Germinal center (tissue), 1 donor: ENCODE measurements at places on chromosomes 2 and 18.
A peak's percentile ranks its signal among the peaks of the same experiment; 100 is the strongest.

- no peak for DNase-seq
Measured at GRCh38 chr2:112683550-112684414, 37.0 kb upstream of the NT5DC4 start.

DNA sequence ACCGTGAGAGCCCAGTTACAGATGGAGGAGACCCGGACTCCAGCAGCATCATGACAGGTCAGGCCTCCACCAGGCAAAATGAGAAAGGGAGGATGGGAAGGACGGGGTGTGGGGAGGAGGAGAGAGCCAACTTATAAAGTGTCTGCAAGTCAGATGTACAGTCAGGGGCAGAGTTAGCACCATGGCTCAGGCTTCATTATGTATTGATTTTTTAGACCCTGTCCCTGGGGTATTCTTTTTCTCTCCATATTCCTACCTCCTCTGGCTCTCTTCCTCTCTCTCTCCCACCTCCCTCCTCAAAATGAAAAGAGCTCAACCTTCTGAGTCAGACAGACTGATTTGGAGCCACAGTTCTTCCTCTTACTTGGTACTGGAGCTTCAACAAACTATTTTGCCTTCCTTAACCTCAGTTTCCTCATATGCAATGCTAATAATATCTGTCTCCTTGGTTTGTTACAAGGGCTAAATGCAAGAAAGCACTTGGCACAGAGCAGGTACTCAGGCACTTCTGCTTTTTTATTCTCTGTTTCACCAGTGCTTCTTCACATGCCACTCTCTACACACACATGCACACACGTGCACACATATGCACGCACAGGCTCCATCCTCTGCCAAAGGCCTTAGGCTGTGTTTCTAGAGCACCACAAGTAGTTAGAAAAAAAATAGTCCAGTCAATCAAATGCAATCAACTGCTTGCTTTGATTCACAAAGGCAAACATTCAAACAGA is 92.3 kb upstream of the PKDCC start:
- no peak for DNase-seq

DNA sequence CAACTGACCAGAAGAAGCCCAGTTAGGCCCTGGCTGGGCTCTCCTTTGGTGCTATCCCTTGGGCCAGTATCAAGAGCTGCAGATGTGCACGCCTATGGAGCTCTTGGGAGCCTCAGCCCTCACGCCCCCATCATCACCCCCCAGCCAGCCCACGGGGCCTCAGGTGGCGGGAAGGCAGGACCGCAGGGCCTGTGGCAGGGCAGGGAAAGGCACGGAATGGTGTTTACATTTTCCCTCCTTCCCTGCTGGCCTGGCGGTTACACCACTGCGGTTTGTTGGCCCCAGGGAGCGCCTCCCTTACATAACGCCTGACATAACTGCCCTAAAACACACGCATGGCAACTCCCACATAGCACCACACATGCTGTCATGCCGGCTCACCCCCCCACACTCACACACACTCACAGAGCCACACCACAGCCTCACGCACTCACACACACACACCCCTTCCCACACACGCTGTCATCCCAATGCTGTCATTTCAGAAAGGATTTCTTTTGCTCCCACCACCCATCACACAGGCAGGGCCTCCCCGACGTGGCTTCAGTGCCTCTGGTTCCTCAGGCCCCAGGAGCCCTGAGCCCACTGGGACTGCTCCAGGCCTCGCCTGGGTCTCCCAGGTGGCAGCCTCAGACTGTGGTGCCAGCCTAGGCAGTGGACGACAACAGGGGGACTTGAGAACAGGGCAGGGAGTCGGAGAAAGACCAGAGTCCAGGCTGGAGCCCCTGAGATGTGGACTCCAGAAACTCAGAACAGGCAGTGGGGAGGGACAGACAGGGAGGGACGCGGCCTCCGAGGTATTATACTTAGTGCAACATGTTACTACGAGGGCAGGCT is 15.7 kb downstream of the ZFP36L2 start:
- DNase-seq = no peak

DNA sequence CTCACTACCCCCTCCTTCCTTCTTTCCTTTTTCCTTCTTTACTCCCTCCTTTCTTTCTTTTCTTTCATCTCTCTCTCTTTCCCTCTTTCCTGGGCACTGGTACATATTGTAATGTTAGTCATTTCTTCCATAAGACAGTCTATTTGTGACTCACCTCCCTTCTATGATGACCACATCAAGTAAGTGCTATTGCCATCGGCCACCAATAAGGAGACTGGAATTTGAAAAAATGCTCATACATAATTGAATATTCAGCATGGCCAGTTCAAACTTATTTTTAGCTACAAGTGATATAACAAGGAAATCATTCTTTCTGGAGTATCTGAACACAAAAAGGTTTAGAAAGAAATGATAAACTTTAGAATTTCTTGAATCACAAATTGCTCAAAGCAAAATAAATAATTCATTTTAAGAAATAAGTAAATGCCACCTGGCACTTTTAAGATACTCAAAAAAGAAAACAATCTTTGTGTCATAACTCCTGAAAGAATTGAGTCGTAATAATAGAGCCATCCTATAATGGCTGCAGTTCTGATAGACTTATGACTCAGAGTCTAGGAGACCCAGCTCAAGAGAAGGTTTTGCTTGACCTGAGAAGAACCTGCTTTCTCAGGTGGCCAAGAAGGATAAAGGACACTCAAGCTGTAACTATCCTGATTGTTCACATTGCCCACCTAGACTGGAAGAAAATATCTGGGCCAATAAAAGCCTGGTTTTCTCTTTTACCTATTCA is 51.6 kb upstream of the CCBE1 start:
- no peak for DNase-seq

GRCh38 chr2:120672526-120673204 is 63.0 kb upstream of the GLI2 start:
- DNase-seq = no peak

GRCh38 chr18:62437235-62438017 is 85.4 kb upstream of the ZCCHC2 start:
- DNase-seq = no peak

- peak; percentile 42 for DNase-seq
Measured at GRCh38 chr18:13611142-13611600, 115.2 kb downstream of the FAM210A start.

DNA sequence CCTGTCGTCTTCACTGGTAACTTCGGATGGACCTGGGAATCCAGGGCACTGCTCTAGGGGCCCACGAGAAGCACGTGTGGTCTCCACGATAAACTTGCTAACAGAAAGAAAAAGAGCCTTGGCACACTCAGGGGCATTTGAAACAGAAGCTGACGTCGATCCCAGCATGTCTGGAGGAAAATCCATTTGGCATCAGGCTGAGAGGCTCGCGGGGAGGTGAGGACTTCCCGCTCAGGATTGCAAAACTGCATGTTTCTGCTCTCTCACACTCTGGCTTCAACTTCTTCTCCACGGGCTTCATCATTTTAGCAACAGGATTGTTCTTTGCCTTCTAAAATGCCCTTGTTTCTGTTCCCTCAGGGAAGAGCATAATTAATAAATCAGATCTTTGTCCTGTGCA is 181.7 kb upstream of the COPS8 start:
- DNase-seq = no peak

DNA sequence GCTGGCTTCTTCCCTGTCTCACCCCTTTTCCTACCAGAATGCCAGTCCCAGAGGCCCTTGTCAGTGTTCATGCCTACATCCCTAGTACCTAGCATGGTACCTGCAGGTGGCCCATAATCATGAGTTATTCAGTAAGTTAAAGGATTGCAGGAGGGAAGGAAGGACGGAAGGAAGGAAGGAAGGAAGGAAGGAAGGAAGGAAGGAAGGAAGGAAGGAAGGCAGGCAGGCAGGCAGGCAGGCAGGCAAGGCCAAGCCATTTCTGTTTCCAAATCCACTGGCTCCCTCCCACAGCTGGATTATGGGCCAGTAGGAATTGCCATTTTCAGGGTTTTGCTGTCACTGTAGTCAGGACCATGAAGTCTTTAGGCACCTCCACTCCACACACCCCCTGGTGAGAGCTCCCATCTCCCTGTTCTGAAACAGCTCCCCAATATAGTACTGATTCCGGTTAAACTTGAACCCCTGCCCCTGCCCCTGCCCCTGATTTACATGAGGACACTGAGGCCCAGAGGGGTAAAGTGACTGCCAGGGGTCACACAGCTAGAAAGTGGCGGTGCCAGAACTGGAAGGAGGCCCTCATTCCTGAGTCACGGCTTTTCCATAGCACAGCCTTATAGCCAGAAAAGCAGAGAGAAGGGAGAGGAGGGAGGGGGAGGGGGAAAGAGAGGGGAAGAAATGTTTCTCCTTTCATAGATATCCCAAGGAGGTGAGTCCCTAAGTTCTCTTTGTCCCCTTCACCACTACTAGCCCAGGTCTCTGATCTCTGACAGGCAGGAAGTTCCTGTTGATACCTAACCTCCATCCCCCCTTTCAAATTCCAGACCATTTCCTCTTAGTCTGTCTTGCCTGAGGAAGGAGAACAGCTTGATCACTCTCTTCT is 12.2 kb upstream of the TNS1 start:
- DNase-seq = no peak

DNA sequence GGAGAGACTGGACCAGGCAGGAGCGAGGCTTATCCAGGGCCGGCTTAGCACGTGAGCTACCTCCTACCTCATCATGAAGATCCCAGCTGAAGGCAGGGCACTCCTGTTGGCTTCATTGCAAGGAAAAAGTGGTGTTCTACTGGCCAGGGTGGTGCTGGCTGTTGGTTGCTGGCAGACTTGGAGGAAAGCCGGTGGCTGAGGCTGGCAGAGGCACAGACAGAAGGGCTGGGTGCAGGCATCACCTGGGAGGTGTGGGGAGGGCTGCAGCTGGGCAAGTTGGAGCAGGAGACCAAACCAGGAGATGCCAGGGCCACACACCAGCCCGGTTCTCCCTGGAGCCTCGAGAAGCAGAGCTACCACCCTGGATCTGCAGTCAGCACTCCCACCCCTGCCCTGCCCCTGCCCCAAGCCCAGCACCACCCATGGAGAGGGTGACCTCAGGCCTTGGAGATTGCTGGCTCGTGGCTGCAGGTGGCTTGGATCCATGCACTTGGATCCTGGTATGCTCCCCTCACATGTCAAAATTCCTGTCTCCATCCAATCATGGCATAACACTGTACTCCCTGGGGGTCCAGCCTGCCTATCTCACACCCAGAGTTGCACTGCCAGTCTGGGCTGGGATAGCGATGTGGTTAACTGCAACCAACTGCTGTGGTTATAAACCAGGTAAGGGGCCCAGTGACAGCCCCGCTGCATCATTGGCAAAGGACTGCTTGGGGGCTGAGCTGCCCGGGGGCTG is 49.7 kb downstream of the GLI2 start:
- DNase-seq = no peak

DNA sequence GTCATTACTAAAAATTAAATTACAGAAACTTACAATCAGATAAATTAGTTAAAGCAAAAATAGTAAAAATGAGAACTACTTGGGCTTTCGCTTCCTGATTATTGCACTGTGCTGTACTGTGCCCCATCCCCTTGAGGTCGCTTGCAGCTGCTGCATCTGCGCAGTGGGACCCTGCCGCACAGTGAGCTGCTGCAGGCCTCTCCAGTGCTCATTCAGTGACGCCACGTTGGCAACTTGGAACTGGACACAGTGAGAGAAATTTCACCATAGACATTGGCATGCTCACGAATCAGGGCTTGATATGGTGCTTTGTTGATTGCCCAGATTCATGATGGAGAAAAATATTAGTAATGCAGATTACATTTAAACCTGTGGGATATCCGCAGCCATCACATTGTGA is 290.8 kb upstream of the MYT1L start:
- DNase-seq = peak; percentile 36
